NCI-H2029 (cell line): ENCODE measurements at places on chromosomes 1 and 21.

GRCh38 chr1:53740621-53741105 is 1.7 kb upstream of the GLIS1 start:
- no peak for DNase-seq

DNA sequence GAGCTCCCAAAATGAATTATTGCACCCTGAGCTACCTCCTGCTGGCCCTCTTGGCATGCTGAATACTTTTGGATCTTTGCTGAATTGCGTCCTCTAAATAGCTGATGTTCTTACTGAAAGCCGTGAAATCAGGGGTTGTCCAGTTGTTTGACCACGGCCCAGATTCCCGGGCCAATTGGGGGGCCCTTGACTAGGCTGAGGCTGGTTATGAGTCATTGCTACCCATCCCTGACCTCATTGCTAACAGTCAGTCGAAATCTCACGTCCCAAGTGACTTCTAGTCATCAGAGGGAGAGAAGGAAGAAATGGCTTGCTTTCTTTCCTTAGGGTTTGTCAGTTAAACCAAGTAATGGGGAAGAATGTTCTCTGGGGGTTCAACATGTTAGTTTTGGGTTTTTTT is 37.4 kb downstream of the SMYD2 start:
- no peak for DNase-seq

DNA sequence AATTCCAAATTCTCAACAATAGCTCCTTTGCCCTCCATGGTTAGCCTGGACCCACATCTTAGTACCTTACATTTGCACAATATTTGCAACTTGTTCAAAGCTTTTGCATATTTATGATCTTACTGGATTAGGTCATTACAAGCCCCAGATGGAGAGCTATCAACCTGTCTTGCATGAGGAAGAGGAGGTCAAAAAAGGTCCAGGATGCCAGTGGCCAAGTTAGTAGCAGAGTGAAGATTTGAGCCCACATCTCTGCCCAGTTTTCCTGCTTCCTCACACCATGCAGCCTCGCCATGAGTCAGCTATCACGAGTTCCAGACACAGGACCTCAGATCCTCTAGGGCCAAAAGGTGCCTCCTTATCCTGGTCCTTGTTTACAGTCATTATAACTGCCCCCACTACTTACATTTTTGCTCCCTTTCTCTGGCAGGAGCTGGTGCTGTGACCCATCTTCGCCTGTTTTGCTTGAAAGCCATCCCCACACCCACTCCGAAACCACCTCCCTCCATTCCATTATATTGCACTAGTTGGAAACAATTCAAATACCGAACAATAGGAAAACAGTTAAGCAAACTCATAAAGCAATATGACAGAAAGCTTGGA is 5.0 kb upstream of the AHCYL1 start:
- no peak for DNase-seq

GRCh38 chr1:68218490-68218889 is 13.8 kb downstream of the WLS start:
- no peak for DNase-seq

DNA sequence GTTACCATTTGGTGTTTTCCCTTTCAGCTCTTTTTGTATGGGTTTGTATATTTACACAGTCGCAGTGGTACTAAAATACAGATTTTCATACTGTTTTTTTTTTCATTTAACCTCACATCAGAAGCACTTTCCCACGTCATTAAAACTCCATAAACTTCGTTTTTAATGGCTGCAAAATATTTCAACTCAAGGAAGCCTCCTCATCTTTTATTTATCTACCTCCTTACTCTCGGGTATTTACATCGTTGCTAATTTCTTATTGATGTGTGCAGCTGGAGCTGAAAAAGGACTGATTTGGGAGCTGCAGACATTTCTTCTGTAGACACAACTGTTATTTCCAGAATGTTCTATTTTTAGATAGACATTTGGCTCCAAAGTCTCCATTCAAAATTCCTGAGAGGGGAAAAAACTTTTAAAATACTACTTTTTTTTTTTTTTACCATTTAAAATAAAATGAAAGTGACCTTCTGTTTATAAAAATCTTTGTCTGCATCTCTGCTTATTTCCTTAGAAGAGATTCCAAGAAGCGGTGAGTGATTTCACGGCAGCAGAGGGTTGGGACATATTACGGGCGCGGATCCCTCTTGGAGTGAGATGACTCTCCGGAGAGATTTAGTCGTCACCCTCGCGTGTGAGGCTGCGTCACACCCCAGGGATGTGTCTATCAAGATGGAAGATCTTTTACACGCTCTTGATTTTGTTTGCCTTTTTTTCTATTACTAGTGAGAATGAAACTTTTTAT is 10.1 kb downstream of the RUNX3 start:
- DNase-seq: no peak

DNA sequence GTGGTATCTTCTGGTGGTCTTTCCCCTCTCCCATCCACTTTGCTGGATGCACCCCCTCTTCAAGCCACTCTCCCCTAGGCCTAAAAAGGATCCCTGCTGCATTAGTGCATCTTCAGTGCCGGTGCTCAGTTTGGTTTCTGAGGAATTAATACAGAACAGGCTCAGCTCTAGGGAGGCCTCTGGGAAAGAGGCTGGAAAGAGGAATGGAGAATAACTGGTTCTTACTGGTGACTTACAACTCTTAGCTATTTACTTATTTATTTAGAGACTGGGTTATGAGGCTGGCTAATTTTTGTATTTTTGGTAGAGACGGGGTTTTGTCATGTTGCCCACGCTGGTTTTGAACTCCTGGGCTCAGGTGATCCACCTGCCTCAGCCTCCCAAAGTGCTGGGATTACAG is 19.0 kb downstream of the MFN2 start:
- no peak for DNase-seq
